ENCODE measurements at places on chromosomes 13 and 19.

DNA sequence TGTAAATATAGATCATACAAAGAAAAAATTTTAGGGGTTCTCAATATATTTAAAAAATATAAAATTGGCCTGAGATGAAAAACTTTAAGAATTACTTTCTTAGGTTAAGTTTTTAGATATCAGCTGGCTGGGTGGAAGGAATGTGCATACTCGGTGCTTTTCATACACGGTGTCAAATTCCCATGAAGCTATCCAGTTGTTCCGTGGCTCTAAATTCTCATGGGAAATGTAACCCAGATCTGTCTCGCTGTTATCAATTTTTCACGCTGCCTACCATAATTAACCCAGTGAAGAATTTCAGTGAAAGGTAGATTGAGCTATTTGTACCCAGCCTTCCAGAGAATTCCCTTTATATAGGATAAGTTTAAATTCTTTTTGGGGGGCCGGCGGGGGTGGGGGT, 11.6 kb upstream of the ZNF835 start:
- no peak for DNase-seq

- no peak for DNase-seq
These were observed 13.0 kb downstream of the SLC8A2 start for GRCh38 chr19:47458672-47459071.

DNA sequence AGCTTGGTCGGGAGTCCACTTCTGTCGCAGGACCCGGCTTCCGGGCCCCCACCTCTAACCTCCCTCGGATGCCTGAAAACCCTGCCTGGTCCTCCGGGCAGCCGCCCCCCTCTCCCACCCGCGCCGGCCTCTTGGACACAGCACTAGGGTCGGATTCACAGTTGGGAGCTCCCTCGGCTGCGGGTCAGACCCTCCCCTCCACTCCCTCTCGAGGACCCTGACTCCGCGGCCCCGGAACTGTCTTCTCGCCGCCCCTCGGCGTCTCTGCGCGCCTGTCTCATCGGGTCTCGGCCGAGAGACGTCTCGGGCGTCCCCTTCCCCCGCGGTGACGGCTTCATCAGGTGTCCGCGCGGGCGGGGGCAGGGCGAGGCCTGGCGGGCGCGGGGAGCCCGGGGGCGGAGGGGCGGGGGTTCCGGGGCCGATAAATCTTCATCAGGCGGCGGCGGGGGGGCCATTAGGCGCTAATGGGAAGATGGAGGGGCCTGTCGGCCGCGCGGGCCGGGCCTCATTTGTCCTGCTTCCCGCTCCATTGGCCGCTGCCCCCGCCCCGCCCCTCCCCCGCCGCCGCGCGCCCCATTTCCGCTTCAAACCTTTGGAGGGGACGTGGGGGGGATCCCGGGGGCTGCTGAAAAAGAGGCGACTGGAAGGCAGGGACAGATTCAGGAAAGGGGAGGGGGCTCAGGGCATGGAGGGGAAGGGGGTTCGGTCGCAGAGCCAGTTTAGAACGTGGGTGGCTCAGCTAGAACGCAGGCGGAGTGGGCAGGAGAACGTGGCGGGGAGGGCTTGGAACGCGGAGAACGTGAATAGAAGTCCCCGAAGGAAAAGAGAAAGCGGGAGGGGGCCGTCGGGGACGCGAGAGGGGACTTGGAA, 11.8 kb upstream of the ERFL start:
- DNase-seq = no peak

DNA sequence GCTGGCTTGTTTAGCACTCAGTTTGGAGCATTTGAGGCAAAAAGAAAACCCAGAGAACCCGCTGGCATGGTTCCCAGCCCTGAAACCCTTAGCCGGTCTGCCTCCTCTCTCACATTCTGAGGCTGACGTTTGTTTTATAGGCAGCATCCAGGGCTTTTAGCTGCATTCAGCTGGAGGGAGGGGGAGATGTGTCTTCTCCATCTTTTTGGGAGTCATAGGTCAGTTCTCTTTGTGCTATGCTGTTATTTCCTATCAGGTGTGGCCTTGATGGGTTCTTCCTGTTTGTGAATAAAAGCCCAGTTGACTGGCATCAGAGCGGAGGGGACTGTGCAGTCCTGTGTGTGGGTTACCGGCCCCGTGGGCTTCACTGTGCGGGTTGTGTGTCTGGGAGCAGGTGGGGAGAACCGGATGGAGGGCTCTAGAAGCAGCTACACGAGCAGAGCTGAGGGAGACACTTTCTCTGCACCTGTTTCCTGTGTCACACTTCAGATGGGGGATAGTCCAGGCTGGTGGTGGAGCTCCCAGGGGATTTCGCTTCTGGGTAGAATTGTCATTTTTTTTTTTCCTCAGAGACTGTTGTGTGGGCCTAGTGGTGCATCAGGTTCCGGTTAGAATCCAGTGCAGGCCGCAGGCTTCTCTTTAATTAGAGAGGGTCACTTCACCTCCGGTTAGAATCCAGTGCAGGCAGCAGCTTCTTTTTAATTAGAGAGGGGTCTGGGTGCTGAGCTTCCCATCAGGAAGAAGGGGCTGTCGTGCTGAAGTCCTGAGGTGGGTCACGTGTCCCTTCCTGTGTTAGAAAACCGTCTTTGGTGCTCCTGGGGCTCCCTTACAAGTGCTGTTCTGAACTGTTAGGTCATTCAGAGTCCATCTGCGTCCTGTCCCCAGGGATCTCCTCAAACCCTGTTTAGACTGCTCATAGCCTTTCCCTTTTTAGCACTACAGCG, 69.6 kb downstream of the ARHGEF7 start:
- no peak for DNase-seq

- no peak for DNase-seq
These were observed 97.7 kb upstream of the VSTM2B start for GRCh38 chr19:29428071-29428470.

DNA sequence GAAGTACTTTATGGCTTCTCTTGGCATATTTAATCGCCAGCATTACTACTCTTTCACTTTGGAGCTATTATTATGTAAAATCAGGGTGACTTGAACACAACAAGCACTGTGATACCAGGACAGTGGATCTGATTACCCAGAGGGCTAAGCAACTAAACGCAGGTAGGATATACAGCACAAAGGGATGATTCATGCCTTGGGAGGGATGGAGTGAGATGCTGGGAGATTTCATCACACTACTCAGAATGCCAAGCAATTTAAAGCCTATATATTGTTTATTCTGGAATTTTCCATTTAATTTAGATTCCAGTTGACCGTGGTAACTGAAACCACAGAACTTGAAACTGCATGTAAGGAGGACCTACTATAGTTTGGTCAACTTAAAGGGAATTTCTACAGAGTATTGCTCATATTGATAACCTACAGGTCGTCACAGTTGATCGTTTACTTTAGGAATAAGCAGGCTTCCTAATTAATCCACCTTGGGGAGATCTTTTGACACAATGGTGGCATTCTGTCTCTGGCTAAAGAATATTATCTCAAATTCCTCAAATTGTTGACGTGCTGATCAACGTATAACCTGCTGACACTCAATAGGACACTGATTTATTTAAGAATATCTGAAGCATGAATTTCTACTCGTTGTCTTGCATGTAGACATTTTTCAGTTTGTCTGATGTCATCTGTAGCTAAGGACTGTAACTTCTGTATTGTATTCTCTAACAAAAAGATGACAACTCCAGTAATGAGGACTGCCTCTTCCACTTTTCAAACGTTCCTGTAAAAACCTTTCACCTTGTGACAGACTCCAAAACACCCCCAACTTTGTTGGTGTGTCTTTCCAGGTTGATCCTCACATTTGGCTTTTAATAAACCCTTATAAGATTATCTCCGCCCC, 254.2 kb downstream of the GPC5 start:
- DNase-seq = no peak

DNA sequence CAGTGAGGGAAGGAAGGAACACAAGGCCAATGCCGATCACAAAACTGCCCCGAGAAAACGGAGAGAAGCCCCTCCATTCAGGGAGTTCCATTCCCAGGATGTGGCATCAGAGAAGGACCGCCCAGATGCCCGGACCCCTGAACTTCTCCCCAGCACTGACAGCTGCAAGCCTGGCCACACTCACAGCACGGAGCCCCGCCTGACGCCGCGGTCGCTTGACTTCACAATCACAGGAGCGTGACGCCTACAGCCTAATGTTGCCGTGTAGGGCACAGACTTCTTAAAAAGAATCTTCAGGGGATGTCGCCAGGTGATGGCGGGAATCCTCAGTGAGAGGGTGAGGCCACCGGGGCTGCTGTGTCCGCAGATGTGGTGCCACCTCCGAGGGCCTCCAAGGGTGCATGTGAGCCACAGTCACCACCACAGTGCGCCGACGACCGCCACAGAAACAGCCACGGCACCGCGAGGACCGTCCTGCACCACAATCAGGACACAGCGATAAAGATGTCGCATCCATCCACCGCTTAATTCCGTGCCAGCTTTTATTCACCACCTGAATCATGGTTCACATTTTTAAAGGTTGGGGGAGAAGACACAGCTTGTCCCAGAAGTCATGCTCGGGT, 77.2 kb downstream of the SPACA7 start:
- no peak for DNase-seq

DNA sequence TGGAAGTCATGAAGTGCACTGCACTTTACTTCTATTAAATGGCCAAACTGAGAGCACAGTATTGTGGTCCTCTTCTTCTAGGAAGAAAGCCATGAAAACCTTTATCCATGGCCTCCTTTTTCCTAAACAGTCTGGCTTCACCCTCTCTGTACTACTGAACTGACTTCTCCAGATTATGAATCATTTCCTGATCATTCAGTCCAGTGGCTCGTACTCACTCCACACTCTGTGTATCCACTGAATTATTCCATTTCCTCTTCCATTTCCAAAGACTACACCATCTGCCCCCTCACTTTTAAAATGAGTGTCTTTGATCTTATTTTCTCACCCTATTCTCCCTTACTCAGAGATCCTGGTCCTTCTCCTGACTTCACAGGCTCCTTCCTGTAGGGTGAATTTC, 29.7 kb upstream of the FREM2 start:
- DNase-seq = no peak

- DNase-seq = no peak
These were observed 11.4 kb downstream of the TMEM255B start for GRCh38 chr13:113770441-113770840.

- no peak for DNase-seq
These were observed 111.6 kb downstream of the RNF17 start for GRCh38 chr13:24875566-24875965.

GRCh38 chr19:5222178-5222577, 118.4 kb downstream of the PTPRS start:
- DNase-seq = no peak

- DNase-seq = no peak
These were observed 222.8 kb upstream of the NBEA start for GRCh38 chr13:34719060-34719875.

All from stimulated activated CD8-positive, alpha-beta memory T cell treated with anti-CD3 and anti-CD28 coated beads, Interleukin-2, amount 100 ng/mL, for 48 hours (primary cell).